ENCODE measurements at places on chromosomes 7 and 10.

DNA sequence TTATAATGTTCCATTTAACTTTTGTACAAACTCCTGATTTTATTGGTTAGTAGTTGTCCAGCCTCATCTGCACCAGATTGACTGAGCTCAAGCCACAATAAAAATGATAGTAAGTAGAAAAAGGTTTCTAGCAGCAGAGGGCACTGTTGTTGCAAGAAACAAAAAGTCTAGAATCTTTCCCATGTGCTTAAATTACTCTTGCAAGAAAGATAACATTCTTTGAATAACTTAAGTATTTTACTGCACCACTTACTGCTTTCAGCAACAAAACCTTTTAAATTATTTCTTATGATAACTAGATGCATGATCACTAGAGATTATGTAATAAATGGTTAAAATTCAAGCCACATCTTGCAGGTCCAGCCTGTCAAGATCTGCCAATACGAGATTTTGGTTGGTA is 27.0 kb downstream of the LMOD2 start:
- DNase-seq: peak; percentile 58

GRCh38 chr7:143372070-143372469 is 9.1 kb upstream of the ZYX start:
- DNase-seq: peak; percentile 64

GRCh38 chr10:78516756-78517155 is 483.1 kb downstream of the RPS24 start:
- no peak for DNase-seq

DNA sequence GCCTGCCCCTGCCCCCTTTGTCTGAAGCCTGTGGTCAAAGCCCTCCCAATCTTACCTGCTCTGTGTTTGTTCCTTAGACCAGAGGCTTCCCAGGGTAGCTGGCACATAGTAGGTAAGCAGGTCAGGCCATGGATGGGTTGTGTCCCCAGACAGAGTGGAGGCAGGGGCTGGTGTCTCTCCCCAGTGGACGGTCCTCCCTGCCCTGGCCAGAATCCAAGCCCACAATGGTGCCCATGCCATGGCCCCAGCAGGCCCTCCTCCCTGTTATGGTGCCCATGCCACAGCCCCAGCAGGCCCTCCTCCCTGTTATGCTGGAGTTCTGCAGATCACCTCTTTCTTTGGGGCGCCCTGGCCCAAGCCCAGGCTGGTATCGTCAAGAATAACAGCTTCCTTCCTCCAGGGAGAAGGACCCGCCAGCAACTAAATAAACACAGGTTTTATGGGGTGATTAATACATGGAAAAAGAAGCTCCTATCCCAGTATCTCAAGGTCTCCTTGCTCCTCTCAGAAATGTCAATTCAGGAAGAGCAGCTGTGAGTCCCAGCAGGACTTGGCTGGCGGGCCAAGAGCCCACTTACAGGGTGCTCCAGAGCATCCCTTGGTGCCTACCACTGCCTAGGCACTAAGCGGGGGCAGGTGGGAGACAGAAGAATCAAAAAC is 82.0 kb downstream of the NEURL1 start:
- no peak for DNase-seq

DNA sequence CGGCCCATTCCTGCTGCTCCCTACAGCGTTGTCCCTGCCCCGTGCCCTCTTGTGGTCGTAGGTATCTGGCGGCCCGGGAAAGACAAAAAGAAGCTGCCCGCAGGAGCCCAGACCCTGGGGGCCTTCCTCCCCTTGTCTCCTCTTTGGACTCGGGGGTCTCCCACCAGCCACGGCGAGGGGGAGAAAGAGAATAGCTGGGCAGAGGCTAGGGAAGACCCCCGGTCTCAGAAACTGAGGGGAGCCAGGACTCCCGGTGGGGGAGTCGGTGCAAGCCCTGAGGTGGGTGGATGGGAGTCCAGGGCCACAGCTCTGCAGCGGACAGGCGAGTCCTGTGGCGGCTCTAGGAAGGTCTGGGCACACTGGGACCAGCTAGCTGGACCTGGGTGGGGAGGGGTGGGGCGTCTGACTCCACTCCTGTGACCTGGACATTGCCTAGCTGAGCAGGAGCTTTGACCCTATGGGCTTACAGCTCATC is 1.3 kb upstream of the SH2D4B start:
- no peak for DNase-seq
